NCI-H774 (cell line): ENCODE measurements at places on chromosomes 6 and 20.

GRCh38 chr20:40785346-40785745, 96.3 kb upstream of the MAFB start:
- no peak for DNase-seq

DNA sequence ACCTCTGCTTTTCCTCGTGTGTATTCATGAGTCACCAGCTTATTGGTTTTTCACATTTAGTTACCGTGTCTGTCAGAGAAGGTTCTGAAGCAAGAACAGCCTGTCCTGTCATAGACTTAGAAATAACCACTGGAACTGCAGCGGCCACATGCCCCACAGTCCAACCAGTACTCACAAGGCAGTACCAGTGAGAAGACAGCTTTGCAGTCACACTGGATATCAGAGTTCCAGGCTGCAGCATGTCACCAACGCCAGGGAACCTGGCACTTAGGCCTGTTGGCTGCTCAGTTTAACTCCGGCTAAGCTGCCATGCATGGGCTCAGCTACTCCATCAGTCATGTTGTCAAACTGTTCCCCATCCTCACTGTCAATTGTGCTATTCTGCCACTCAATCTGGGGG, 40.1 kb downstream of the ADNP start:
- no peak for DNase-seq

- no peak for DNase-seq
These were observed 79.2 kb upstream of the FOXA2 start for GRCh38 chr20:22663528-22664025.

DNA sequence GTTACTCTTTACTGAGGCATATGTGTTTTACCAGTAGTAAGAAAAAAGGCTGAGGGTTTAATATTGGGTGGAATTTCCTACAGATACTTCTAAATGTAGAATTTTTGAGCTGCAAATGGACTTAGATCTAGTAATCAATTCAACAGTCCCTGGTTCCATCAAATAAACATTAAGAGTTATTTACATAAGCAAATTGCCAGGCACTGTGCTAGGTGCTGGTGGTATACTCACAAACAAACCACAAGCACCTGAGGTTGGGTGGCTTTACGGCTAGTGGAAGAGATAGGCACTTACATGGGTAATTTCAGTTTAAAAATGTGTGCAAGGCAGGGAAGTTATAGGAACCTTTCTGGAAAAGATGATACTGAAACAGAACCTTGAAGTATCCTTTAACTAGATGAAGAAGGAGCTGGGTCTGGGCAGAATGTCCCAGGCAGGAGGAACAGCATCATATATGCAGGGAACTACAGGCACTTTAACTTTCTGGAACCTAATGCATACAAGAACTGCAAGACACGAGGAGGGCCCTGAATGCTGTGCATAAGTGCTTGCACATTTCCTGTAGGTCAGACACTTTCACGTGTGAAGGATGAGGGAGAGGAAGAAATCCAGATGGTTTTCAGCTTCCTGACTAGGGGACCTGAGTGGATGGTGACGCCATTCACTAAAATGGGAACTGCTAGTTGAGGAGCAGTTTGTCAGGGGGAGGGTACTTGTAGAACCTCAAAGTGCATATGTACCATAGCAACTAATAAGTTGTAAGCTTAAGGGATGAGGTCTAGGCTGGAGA, 4.5 kb downstream of the CCN6 start:
- no peak for DNase-seq

GRCh38 chr6:13467216-13467600, 20.2 kb downstream of the GFOD1 start:
- DNase-seq, result peak; percentile 7
